ENCODE measurements at places on chromosomes 4 and X.
A peak's percentile ranks its signal among the peaks of the same experiment; 100 is the strongest.

DNA sequence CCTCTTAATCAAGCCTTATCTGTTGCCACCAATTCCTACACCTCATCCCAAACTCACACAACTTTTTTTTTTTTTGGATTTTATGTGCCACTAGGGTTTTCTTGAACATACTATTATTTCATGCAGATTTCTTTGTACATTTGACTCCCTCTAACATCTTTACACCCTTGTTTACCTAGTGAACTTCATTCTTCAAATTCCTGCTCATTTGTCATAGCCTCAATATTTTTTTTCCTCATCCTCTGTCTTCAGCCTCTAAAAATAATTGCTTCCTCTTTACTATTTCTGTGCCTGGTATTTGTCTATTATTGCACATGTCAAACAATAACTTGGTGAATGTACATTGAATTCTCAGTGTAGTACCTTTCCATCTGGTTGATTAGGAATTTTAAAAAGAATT is 22.0 kb downstream of the NBDY start:
- no peak for DNase-seq

DNA sequence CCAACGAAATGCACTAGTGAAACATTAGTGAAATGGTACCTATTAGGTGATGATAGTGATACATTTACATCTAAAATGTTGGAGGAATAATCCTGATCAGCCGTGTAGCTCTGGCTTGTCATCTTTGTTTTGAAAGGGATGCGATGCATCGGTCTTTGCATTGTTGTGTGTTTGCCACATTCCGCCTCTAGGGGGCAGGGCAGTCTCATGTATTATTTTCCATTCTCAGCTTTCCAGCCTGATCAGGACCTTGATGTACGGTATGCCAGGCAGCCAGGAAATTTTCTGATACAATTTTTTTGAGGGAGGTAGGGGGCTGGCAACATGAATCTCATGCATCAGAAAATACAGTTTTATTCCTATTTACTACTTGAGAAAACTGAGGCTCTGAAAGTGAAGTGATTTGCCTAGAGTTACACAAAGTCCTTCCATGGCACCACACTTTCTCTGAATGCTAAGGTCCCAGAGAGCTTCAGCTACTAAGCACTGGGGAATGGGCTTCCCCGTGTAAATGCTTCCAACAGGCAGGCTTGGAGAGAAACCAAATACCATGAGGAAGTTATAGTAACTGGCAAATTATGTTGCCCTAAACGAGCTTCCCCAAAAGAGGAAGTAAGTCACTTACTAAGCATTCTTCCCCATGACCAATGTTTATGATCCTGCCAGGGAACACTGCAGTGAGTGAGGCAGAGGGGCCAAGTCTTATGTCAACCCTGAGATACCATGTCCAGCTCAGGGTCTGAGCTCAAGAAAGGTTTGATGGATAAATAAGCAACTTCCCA is 31.8 kb upstream of the IQSEC2 start:
- DNase-seq, result peak; percentile 85

DNA sequence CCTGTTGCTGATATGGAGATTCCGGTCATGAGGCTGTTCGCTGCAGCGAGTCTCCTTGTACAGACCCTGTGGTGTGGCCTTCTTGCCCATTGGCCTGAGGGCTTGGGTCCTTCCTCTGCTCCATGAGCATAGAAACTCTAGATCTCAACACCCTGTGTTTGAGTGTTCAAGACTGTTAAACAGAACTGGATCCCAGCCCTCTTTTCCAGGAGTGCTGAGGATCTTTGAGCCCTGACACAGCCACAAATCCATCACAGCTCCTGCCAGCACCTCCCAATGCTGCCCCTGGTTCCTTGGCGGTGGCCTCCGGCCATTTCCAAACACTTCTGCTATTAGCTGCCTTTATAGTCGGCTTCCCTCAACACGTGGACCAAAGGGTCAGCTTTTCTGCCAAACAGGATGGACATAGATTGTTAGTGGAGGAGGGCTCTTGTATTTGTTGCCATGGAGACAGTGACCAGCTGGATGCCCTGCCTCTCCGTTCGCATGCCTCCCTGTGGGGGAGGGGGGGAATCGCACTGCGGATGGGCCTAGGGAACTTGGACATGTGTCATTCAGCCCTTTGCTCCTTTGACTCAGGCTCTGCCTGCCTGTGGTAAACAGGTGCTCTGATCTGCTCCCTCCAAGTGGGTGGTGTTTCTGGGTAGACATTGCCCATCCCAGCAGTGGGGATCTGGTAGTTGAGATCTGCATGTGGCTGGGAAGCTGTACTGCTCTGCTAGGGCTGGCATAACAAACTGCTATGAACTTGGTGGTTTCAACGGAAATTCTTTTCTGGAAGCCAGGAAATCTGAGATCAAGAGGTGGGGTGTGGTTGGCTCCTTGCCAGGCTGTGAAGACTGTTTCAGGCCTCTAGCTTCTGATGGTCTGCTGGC is 6.9 kb upstream of the WDR1 start:
- peak; percentile 25 for DNase-seq

DNA sequence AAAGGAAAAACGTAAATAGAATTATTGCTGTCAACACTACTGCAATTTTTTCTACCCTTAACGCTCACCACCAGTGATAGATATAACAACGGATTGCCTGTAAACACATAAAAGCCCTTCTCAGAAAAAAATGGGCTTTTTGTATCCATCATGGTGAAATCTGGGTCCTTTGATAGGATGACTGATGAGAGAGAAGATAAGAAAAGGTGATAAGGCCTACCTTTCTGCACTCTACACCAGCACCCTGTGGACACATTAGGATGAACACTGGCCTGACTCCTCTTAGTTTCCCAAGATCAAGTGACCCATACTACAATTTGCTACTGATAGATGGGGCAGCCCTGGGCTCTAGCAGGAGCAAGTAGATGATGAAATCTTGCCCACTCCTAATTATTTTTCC is 112.3 kb upstream of the RAP2C start:
- no peak for DNase-seq

DNA sequence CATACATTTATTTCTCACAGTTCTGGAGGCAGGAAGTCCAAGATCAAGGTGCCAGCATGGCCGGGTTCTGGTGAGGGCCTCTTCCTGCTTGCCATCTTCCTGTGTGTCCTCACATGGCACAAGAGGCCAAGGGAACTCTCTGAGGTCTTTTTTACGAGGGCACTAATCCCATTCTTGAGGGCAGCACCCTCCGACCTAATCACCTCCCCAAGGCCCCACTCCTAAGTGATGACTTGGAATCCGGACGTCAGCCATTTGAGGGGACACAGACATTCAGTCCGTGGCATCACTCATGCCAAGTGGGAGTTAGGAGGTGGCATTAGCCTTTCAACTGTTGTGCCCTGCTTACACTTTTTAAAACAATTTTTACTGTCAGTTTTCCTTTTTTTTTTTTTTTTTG is 27.3 kb downstream of the MAN2B2 start:
- DNase-seq, result no peak

GRCh38 chr4:102586644-102587021 is 85.5 kb downstream of the NFKB1 start:
- no peak for DNase-seq

GRCh38 chrX:40854242-40854641 is 118.9 kb upstream of the MED14 start:
- no peak for DNase-seq

GRCh38 chr4:10019521-10020051 is 1.7 kb downstream of the SLC2A9 start:
- DNase-seq, result no peak

GRCh38 chrX:21956783-21957182 is 16.3 kb downstream of the SMS start:
- no peak for DNase-seq

DNA sequence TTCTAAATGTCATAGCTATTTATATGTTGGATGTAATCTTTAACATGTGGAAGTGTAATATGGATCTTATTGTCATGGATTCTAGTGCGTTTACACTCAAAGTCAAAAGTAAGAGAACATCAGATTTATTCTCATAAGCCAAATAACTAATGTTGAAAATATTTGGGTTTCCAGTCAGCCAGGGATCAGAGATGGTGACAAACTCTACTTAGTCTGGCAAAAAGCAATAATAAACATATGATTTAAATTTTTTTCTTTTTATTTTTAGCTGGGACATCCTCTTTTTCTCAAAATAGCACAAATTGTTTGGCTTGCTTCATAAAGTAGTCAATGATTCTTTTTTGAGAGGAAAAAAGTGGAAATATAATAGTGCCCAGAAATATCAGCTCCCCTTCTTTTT is 392.3 kb downstream of the ARHGAP24 start:
- no peak for DNase-seq

DNA sequence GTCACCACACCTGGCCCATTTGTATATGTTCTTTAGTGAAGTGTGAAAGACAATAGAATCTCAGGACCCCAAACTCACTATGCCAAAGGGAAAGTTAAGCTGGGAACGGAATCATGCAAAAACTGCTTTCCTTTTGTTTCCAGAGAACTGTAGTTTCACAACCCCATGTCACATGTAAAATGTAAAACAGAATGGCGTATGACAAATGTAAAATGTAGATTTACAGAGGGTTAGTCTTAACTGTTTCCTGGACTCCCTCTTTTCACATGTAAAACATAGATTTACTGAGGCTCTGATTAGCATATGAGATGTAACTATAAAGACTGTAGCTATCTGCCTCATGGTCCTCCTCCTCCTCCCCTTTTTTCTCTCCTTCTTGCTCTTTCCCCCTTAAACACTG is 66.3 kb downstream of the ABLIM2 start:
- DNase-seq, result no peak

DNA sequence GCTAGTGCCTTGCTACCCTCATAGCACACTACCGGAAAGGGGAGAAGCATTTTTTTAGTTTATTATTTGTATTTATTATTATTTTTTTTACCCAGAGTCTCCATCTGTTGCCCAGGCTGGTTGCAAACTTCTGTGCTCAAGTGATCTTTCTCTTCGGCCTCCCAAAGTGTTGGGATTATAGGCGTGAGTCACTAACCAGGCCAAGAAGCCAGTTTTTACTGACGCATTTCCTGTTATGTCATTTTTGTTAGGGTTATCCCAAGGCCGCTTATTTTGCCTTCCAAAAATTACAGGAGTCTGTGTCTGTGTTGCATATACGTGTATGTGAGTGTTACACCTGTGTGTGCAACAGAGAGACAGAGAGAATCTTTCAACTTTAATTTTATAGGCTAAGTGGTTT is 404.5 kb downstream of the GBA3 start:
- DNase-seq, result no peak

DNA sequence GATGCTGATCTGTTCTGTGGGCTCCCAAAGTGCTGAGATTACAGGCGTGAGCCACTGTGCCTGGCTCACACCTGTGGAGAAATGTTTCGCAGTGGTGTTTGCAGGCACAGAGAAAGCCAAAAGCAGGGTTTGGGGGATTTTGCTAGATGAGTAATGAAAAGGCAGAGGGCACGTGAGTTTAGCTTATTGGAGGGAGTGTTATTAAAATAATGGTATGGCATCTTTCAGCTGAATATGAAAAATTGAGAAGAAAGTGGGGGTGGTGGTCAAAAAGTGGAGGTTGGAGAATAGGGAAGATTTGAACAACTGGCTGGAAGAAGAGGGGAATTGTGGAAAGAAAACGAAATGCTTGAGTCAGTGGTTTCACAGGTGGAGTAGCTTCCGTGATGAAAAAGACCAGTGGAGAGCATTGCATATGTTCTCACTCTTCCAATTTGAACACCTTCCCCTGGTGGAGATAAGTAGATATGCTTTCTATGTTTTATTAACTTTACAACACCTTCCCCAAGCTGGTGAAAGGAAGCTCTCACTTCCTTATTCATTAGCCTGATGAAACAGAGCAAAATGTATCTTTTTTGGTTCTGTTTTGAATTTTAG is 1.1 kb upstream of the CHST7 start:
- no peak for DNase-seq

GRCh38 chr4:138666366-138666765 is 349.2 kb upstream of the NOCT start:
- no peak for DNase-seq

GRCh38 chrX:19673375-19674040 is 158.2 kb upstream of the MAP3K15 start:
- peak; percentile 80 for DNase-seq

DNA sequence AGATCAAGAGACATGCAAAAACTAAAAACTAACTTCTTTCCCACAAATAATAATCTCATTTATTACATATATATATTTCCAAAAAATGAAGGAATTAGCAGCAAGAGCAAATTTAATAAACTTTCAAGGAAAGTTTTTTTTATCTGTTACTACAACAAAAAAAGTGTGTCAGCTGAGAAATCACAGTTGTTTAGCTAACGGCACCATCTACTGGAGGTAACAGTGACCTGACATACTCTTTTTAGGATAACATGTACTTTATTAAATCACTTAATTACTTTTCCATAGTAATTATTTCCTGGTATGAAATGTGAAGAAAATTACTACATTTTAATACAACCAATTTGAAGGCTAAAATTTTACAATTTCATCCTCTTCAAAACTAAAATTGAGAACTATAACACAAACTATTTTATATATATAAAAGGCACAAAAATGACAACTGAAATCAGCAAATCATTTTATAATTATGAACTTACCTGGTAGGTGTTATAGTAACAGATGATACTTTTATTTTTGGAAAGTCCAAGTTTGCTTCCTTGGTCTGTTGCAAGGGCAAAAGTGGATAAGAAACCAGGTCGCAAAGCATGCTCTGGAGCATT is 9.1 kb downstream of the LAMTOR3 start:
- DNase-seq, result peak; percentile 71

DNA sequence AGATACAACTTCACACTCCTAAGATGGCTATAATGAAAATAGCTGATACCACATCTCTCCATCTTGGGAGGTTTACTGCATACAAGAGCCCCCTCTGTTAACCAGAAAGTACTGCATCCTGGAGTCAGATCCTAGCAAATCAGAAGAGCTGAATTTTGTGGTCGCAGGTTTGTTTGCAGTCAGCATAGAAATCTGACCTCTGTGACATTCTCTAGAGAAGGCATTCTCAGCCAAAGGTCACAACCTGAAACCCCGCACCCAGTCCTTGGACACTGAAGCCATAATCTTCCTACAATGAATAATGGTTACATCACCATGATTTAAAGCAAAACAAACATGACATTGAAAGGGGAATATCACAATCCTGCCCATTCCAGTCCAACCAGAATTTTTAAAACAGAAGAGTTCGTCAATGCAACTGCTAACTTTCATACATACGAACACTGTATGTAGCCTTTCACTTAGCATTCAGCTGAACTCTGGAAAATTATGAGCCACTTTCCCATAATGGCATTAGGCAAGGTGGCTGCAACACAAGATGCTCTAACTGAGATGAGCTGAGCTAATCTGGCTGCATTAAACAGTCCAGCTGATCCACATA is 17.6 kb downstream of the HS6ST2 start:
- DNase-seq, result no peak

- no peak for DNase-seq
Measured at GRCh38 chrX:2740672-2741071, 11.2 kb upstream of the XG start.

Data from adipocyte (in vitro differentiated cells).